ENCODE measurements at places on chromosomes 1 and 21.
A peak's percentile ranks its signal among the peaks of the same experiment; 100 is the strongest.

- DNase-seq = no peak
These were observed 23.7 kb upstream of the NRIP1 start for GRCh38 chr21:15088488-15088887.

GRCh38 chr21:17688912-17689874 lies 76.5 kb upstream of the BTG3 start:
- peak; percentile 69 for DNase-seq

DNA sequence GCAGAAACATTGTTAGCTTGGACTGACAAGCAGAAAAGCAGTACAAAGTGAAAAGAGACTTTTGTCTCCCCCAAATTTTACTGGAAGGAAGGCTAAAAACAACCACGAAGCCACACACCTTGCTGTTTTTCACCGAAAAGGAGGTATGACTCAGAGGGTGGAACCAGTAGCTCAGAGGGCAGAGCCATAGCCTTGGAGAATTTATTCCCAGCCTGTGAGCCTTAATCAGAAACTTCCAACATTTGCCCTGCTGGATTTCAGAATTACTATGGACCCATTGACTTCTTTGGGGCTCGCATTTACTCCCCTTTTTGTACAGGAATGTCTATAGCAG lies 32.0 kb downstream of the RPS6KC1 start:
- DNase-seq = no peak

DNA sequence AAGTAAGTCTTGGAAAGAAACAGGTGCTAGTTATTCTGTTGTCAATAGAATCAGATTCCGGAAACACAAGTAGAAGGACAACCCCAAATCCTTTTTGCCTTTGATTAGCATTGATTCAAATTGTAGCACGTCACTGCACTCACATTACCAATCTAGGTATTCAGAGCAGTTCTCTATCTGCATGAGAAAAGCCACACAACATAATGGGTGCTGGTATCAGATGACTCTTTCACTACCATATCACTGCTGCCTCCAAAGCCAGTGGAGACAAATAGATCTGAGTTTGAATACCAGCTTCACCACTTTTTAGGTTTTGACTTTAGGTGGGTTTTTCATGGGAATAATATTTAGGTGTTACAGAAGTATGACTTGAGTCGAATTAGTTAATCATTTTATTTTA lies 38.9 kb downstream of the RTCA start:
- no peak for DNase-seq

GRCh38 chr21:42640486-42640885 lies 12.9 kb upstream of the PDE9A start:
- no peak for DNase-seq

GRCh38 chr21:31397939-31398338 lies 53.9 kb upstream of the TIAM1 start:
- no peak for DNase-seq

DNA sequence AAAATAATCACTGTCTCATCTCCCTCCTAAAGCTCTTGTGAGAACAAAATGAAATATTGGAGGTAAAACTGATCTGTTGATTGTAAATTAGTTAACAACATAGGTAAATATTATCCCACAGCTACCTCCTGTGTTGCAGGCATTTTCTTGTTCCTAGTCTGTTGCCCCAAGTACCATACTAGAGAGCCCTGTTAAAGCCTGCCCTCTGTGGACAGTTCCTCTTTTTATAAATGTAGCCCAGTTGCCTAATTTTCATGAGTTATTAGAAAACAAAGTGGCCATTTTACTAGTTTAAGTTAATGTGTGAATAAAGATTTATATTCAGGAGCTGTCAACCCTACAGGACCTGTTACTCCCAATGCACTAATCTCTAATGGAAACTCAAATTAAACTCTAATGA lies 180.0 kb upstream of the KCND3 start:
- no peak for DNase-seq

Data from adipocyte (in vitro differentiated cells).